Fibroblast of skin of right quadriceps (primary cell): ENCODE measurements at places on chromosomes 13 and 19.
A peak's percentile ranks its signal among the peaks of the same experiment; 100 is the strongest.

DNA sequence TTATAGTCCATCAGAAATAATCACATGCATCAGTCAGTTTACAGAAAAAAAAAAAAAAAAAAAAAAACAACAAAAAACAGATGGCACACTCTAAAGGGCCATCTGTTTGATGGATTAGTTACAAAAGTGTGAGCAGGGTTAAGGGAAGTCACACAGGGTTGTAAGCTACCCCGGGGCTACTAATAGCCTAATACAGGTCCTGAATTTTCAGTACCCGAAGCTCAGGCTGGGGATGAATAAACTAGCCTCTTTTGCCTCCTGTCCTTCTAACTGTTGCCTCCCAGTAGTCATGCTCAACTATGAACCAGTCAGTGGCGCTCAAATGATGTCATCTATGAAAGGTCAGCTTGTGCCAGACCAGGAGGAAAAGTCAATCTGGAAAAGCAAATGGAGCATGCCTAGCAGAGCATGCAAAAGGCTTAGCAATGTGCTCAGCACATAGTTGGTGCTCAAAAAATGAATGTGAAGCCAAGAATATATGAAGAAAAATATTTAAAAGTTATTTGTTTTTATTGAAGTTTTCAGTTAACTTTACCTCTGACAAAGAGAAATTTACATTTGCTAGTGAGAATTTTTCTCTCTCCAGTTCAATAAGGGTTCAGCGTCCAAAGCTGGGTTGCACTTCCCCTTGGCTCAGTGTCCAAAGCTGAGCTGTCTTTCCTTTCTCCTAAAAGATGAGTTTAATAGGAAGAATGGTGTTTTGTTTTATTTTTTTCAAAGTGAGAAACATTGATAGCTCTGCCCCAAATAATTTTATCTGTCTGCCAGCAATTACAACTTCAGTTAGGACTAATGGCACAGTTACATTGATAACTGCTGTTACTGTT, 30.8 kb upstream of the LRCH1 start:
- no peak for DNase-seq

GRCh38 chr13:111175935-111176334, 60.8 kb downstream of the ARHGEF7 start:
- DNase-seq = no peak

DNA sequence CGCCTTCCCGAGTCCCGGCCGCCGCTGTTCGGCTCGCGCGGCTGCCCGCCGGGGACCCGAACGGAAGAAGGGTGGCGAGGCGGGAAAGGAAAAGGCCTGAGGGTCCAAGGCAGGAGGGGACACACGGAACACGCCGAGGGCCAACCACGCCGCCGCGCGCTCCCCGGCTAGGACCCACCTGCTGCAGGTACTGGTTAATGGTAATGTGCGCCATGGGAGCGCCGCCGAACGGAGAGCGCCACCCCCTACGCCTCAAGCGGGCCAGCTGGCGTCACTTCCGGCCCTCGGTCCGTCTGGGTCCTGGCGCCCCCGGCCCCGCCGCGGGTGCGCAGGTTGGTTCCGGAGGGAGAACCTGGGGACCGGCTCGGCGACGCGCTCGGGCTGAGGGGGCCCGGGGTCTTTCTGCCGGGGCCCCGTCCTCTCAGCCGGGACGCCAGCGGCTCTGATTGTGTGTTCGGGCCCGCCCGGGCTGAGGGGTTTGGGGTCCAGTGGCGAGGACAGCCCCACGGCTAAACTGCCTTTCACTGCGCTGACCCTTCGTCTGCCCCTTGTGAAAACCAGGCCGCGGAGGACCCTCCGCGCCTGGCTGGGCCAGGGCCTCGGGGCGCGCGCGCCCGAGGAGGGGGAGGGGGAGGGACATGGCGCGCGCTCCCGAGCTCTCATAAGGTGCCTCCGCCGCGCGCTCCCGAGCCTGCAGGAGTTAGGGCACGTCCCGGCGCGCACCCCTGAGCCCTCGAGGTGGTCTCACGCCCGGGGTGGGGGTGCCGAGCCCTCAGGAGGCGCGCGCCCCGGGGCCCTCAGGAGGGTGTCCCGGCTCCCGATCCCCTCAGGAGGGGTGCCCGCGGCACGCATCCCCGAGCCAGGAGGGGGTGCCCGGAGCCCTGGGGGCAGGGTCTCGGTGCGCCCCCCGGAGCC, at the start of gene PCID2:
Gene PCID2 (minus strand): TSS at position 249 of the 915 bp plus-strand sequence. CDS start 35 bp downstream, at position 214.
- DNase-seq = peak; percentile 90

GRCh38 chr13:46605076-46605824, 52.3 kb downstream of the LRCH1 start:
- DNase-seq = no peak

- no peak for DNase-seq
These were observed 1034.7 kb downstream of the SLITRK1 start for GRCh38 chr13:82847595-82847994.

- no peak for DNase-seq
These were observed 159.2 kb downstream of the TNFSF13B start for GRCh38 chr13:108428691-108429090.

- DNase-seq = no peak
These were observed 352.5 kb upstream of the PCDH20 start for GRCh38 chr13:61768175-61768574.

DNA sequence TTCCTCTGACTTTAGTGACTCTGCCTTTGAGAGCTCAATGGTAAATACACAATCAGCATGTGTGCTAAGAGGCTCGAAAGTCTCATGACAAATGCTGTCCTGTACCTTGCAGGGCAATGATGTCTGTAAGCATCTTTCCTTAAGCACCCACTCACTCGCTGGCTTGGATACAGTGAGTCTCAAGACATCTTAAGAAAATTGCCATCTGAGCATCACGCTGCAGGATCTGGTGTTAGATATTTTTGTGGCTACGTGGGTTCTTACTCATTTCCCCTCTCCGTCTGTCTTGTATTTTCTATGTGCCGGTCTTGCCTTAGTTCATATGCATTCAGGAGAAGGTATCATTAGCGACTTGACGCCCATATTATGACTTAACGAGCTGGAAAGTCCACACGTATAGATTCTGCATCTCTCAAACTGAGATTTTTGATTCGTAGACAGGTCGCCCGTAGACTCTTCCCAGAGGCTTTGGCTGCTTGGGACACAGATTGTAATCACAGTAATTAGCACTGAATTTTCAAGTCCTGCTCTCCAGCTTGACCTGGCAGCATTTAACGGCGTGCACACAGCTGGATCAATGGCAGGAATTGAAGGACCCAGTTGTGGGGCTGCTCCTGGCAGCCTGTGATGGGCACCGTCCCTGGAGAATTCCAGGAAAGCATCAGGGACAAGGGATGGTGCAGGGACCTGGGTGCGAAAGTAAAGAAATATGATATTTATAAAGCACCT, 231.2 kb downstream of the ZIC5 start:
- DNase-seq = peak; percentile 62

- no peak for DNase-seq
These were observed 7.2 kb downstream of the ABHD13 start for GRCh38 chr13:108225440-108225839.

GRCh38 chr13:59780058-59780457, 383.7 kb downstream of the DIAPH3 start:
- peak; percentile 11 for DNase-seq

DNA sequence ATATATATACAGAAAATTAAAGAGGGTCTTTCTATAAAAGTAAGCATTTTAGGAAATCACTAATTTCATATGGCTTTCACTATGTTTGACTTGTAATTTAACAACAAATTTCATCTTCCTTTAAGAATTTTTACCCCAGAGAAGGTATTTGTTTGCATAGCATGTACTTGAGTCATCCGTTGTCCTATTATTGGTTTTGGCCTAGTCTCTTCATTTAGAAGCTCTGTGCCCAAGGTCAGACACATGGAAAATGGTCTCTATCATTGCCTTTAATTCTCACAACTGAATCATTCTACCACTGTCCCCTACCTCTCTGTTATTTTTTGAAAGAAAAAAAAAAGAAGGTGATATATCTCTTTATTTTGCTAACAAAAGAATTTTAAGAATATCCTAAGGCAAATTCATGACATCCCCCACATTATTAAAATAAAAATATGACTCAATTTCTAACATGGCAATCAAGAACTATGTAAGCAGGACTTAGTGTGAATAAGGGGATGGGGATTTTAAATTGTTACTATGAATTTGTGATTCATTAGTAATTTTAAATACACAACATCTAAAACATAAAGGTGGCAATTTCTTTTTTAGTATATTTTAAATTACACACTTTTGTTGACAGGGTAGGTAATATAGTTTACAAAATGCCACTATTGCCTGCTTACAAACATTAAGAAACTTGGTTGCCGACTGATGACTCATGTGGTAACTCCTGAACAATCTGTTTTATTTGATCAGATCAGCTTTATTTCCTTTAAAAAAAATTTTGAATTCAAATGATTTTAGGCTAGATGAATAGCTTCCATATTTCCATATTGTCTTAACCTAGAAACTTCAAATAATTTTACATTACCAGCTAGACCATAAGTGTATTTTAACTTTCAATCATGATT, 13.9 kb downstream of the SLITRK5 start:
- no peak for DNase-seq

GRCh38 chr19:17352608-17353280, 15.4 kb downstream of the GTPBP3 start:
- no peak for DNase-seq

GRCh38 chr13:98875146-98875729, 102.6 kb downstream of the DOCK9 start:
- no peak for DNase-seq

- DNase-seq = no peak
These were observed 1.1 kb downstream of the RUBCNL start for GRCh38 chr13:46385946-46386345.

DNA sequence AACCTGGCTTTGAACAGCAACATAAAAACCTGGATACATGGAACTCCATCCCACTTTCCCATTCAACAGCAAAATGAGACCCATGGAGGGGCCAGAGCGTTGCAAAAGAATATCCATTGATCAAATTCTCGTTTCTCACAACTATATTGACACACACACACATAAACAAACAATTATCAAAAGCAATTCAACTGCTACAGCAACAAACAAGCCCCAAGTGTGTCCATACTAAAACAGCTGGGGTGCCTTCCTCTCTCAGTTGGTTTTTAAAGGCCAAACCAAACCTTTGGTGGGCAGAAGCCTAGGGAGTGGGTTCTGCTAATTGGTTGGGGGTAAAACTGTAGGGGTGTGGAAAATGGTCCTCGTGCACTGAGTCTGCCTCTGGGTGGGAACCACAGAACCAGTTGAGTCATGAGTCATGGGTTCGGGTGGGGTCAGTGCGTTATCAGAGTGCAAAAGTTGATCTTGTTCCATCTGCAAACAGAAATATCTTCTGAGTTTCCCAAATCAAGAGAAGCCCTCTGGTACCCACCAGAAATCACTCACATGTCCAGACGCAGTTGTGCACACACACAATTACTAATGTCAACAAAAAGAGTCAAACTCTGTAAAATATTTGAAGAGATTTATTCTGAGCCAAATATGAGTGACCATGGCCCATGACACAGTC, 18.5 kb downstream of the GPR42 start:
- DNase-seq = no peak

- DNase-seq = no peak
These were observed 51.6 kb upstream of the POMP start for GRCh38 chr13:28607187-28607955.

DNA sequence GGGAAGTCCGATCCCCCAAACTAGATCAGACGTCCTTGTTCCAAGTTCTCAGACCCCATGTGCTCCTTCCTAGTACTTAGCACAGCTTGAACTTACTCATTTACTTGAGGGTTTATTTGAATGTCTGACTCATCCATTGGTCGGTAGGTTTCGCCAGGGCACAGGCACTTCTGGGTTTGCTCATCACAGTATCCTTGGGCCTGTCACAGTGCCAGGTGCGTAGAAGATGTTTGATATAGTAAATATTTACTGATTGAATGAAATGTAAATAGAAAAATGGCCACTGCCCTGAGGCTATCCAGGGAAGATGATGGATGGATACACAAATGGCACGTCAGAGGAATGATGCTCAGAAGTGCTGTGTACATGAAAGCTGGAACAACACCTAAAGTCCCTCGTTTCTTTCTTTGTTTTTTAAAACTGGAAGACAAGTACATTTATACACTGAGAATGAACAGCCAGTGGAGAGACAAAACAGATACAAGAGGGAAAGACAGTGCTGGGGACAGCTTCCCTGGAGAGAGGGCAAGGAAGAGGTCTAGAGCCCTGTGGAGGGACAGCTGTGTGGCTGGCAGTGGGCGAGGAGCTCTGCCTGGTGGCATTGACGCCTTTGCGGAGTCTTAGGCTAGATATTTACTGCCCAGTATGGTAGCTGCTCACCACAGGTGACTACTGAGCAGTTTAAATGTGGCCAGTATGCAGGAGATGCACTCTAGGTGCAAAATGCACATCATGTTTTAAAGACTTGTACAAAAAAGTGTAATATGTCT, 31.2 kb upstream of the KL start:
- DNase-seq = no peak

DNA sequence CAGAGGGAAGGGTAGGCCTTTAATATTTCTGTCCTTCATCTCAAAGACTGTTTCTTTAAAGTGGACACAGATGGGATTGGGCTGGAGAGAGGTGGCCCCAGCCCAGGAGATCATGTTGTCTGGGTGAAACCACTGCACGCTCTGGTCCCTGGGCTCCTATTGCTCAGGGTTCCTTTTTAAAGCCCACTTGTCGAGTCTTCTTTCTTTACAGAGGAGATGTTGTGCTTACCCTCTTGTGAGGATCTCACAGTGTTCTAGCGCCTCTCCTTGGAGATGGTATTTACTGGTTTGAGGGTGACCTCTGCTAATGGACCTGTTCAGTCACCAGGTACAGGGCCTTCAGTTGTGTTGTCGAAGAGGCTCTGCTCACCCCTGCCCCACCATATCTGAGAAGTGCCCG, 128.4 kb downstream of the TM9SF2 start:
- no peak for DNase-seq

DNA sequence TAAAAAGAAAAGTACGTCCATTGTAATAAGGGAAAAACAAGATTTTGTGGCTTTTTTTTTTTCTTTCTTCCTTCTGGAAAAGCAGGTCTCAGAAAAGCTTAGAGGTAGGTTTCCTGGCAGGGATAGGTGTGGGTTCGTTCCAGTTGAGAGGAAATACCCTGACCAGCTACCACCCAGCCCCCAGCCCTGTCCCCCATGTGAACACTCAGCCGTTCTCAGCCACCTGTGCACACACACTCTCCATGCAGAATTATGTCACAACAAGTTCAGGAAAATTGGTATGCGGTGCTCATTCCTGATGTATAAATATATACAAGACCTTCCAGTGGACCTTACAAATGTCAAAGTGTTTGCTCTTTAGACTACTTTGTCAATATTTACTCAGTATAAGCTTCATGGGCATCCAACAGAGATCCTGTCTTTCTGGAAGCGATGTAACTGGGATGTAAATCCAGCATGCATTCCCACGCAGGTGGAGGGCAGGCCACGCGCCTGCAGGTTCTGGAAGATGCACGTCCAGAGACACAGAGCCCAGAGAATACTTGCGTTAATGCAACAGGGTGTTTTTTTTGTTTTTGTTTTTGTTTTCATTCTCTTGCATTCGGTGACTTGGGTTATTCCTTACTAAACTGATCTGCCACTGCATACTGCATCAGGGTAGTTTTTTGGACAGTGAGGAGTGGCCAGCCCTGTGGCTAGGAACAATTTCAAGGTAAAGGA, 68.8 kb downstream of the TSHZ3 start:
- DNase-seq = no peak

- no peak for DNase-seq
These were observed 12.0 kb upstream of the CRTC1 start for GRCh38 chr19:18671303-18672043.

GRCh38 chr13:28012896-28013295, 24.4 kb upstream of the URAD start:
- DNase-seq = peak; percentile 6
